ENCODE measurements at places on chromosomes 1 and 21.
A peak's percentile ranks its signal among the peaks of the same experiment; 100 is the strongest.

DNA sequence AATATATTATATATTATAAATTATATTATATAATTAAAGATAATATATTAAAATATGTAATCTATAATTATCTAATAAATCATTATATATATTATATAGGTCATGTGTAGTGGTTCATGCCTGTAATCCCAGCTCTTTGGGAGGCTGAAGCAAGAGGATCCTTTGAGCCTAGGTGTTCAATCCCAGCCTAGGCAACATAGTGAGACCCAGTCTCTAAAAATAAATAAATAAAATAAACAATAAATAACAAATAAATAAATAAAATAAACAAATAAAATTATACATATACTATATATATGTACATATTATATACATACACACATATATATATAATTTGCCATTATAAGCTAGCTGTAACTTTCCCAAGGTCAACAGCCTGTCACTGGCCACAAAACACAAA lies 277.7 kb downstream of the SETD4 start:
- H3K4me3 ChIP-seq = no peak overlapping the region
- no peaks in the 10 kb centered on the region for H3K27me3 ChIP-seq
- DNase-seq = no peak
- H3K4me1 ChIP-seq = no peaks in the 10 kb centered on the region
- H3K36me3 ChIP-seq = no peaks in the 10 kb centered on the region

- no peaks in the 10 kb centered on the region for H3K27me3 ChIP-seq
- H3K4me1 ChIP-seq = no peaks in the 10 kb centered on the region
- no peak overlapping the region for H3K4me3 ChIP-seq
- H3K27ac ChIP-seq = no peak overlapping the region
Measured at GRCh38 chr1:1291548-1292441, 11.6 kb downstream of the SCNN1D start.

GRCh38 chr1:24932725-24933294 lies 2.7 kb upstream of the RUNX3 start:
- peak; percentile 22 for DNase-seq
- peaks cover 45% of the 10 kb centered on the region for H3K4me1 ChIP-seq
- no peaks in the 10 kb centered on the region for H3K36me3 ChIP-seq
- no peak overlapping the region for H3K4me3 ChIP-seq
- no peak overlapping the region for H3K27ac ChIP-seq
- no peaks in the 10 kb centered on the region for H3K27me3 ChIP-seq

- H3K36me3 ChIP-seq = no peaks in the 10 kb centered on the region
- no peak for DNase-seq
- no peak overlapping the region for H3K27ac ChIP-seq
- no peak overlapping the region for H3K4me3 ChIP-seq
- no peaks in the 10 kb centered on the region for H3K27me3 ChIP-seq
Measured at GRCh38 chr21:44416193-44416592, 39.1 kb upstream of the LRRC3 start.

DNA sequence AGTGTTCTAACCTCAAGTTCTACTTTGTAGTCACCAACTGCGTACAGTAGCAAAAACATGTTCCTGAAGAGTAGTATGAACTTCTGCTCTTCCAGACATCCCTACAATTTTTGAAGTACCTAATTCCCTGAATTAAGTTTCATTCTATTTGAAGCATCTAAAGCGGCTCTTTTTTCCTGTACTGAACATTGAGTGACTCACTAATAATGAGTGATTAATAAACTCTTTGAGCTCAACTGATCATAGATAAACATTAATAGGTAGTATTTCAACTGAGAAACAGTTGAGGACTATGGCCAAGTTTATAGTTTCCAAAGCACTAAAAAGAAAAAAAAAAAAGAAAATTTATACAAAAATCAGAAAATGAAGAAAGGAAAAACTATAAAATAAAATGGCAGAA lies 683.1 kb downstream of the LTN1 start:
- H3K27ac ChIP-seq = no peak overlapping the region
- DNase-seq = no peak
- no peak overlapping the region for H3K4me3 ChIP-seq

DNA sequence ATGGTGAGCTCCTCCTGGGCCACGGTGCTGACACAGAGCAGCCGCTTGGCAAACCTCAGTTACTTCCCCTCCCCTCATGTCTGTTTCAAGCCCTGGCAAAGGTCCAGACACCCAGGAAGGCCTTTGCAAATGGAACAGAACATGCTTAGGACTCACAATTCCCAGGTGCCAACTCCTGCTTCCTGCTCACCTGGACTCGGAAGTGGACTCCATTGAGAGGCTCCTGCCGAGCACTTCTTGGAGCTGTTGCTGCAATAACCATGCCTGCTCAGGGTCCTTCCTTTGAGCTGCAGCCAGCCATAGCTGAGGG lies 10.7 kb downstream of the DCST2 start:
- H3K27ac ChIP-seq = no peak overlapping the region
- H3K36me3 ChIP-seq = no peaks in the 10 kb centered on the region
- H3K27me3 ChIP-seq = no peaks in the 10 kb centered on the region
- H3K4me1 ChIP-seq = peaks cover 8% of the 10 kb centered on the region

DNA sequence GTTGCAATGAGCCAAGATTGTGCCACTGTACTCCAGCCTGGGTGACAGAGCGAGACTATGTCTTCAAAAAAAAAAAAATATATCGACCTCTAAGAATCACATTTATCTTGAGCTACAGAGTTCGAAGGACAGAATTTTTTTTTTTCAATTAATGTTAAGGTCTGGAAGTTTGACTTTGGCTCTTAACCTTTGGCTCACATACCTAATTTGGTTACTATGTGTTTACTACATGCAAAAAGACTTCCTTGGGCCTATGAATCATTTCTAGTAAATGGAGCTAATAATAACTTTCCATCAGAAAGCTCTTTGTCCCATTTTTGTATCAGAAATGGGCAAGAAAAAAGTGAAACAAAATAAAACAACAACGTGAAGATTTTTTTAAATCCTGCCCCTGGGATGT lies 351.2 kb downstream of the SMYD3 start:
- H3K4me3 ChIP-seq = no peak overlapping the region
- H3K4me1 ChIP-seq = no peaks in the 10 kb centered on the region
- no peak for DNase-seq
- no peak overlapping the region for H3K27ac ChIP-seq
- no peaks in the 10 kb centered on the region for H3K27me3 ChIP-seq

DNA sequence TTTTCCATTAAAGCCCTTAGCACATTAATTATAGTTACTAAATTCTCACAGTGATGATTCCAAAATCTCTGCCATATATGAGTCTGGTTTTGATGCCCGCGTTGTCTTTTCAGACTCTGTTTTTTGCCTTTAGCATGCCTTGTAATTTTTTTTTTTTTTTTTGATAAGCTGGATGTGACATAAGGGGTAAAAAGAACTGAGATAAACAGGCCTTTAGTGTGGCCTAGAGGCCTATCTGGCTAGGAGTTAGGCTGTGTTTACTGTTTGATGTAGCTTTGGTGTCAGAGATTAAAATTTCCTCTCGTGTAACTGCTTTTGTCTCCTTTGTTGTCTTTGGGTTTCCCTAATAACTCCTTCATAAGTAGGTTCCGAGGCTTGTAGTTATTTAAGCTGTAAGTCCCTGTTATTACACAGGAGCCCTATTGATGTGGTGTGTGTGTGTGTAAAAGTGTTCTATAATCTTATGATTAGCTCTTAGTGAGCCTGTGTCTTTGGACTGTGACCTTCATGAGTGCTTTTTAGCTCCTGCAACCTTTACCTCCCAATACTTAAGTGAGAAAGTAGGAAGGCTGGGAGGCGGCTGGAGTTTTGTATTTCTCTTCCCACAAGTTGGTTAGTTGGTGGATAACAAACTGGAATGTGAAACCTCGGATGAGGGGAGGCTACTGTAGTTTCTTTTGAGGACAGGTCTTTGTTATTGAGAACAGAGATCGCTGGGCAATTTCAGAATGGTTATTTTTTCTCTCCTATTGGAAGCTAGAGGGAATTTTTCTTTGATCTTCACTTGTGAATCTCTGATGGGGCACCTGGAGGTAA lies 19.3 kb downstream of the HS2ST1 start:
- H3K27me3 ChIP-seq = no peaks in the 10 kb centered on the region
- no peak overlapping the region for H3K27ac ChIP-seq
- peak; percentile 3 for DNase-seq
- peaks cover 8% of the 10 kb centered on the region for H3K4me1 ChIP-seq
- H3K4me3 ChIP-seq = no peak overlapping the region
- H3K36me3 ChIP-seq = no peaks in the 10 kb centered on the region

GRCh38 chr1:228096416-228097332 lies 6.5 kb downstream of the C1orf35 start:
- DNase-seq = no peak
- no peaks in the 10 kb centered on the region for H3K27me3 ChIP-seq
- H3K4me3 ChIP-seq = no peak overlapping the region
- H3K36me3 ChIP-seq = peaks cover 46% of the 10 kb centered on the region

DNA sequence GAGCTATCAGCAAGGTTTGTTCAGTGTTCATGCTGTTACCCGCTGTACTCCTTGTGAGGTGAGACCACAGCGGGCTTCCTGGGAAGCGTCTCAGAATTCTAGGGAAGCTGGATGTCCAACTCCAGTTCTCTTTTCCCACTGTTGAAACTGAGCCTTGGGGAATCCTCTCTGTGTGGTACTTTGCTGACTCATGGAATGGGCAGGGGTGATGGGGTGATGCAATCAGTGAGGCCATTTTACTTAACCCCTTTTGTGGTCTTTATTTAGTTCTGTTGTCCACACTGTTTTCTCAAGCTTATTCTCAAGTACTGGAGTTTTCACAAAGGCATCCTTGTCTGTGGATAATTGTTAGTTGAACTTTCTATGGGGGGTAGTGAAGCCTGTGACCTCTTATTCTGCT lies 42.6 kb downstream of the ACKR1 start:
- H3K36me3 ChIP-seq = no peaks in the 10 kb centered on the region
- H3K4me1 ChIP-seq = no peaks in the 10 kb centered on the region
- no peaks in the 10 kb centered on the region for H3K27me3 ChIP-seq
- H3K4me3 ChIP-seq = no peak overlapping the region
- H3K27ac ChIP-seq = no peak overlapping the region

GRCh38 chr1:204562075-204562990 lies 46.1 kb downstream of the MDM4 start:
- peaks cover 20% of the 10 kb centered on the region for H3K36me3 ChIP-seq
- no peaks in the 10 kb centered on the region for H3K27me3 ChIP-seq
- DNase-seq = no peak
- no peak overlapping the region for H3K4me3 ChIP-seq

- H3K4me1 ChIP-seq = no peaks in the 10 kb centered on the region
- H3K4me3 ChIP-seq = no peak overlapping the region
- no peak overlapping the region for H3K27ac ChIP-seq
- peaks cover 45% of the 10 kb centered on the region for H3K36me3 ChIP-seq
Measured at GRCh38 chr1:3837200-3837599, 19.8 kb downstream of the CEP104 start.

DNA sequence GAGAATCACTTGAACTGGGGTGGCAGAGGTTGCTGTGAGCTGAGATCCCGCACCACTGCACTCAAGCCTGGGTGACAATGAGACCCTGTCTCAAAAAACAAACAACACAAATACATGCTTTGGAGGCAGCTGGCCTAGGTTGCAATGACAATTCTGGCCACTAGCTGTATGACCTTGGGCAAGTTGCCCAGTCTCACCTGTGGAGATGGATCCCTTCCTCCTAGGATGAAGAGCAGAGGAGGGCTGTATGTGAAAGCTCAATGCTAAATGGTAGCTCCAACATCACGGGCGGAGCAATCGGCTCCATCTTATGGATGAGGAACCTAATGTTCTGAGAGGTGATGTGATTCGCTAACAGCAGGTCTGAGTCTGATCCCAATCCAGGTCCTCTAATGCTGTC lies 20.6 kb downstream of the ADORA1 start:
- H3K27me3 ChIP-seq = no peaks in the 10 kb centered on the region
- no peak overlapping the region for H3K4me3 ChIP-seq
- H3K36me3 ChIP-seq = no peaks in the 10 kb centered on the region
- H3K27ac ChIP-seq = no peak overlapping the region
- no peak for DNase-seq
- H3K4me1 ChIP-seq = no peaks in the 10 kb centered on the region

GRCh38 chr1:180609643-180610555 lies 21.9 kb upstream of the XPR1 start:
- H3K27ac ChIP-seq = no peak overlapping the region
- no peaks in the 10 kb centered on the region for H3K36me3 ChIP-seq
- H3K27me3 ChIP-seq = no peaks in the 10 kb centered on the region
- no peaks in the 10 kb centered on the region for H3K4me1 ChIP-seq

GRCh38 chr1:169802888-169803287 lies 8.2 kb upstream of the METTL18 start:
- no peaks in the 10 kb centered on the region for H3K36me3 ChIP-seq
- H3K27ac ChIP-seq = no peak overlapping the region
- DNase-seq = no peak
- no peaks in the 10 kb centered on the region for H3K4me1 ChIP-seq

DNA sequence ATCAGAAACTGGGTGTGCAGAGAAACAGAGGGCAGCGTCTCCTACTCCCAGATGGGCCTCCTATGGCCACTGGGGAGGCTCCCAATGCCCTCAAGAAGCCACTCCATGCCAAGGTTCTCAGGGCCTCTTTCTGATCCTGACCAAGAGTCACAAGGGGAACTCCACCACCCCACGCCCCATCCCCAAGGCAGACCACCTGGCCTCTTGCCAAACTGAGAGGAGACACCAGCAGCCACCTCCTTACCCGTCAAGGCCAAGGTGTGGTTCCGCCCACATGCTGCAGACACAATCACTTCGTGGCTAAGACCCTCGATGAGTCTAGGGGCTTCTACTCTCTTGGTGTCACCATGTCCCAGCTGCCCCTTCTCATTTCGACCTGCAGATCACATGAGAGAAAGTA lies 17.0 kb downstream of the RCC2 start:
- no peaks in the 10 kb centered on the region for H3K27me3 ChIP-seq
- no peaks in the 10 kb centered on the region for H3K4me1 ChIP-seq
- DNase-seq = no peak
- H3K36me3 ChIP-seq = peaks cover 73% of the 10 kb centered on the region

DNA sequence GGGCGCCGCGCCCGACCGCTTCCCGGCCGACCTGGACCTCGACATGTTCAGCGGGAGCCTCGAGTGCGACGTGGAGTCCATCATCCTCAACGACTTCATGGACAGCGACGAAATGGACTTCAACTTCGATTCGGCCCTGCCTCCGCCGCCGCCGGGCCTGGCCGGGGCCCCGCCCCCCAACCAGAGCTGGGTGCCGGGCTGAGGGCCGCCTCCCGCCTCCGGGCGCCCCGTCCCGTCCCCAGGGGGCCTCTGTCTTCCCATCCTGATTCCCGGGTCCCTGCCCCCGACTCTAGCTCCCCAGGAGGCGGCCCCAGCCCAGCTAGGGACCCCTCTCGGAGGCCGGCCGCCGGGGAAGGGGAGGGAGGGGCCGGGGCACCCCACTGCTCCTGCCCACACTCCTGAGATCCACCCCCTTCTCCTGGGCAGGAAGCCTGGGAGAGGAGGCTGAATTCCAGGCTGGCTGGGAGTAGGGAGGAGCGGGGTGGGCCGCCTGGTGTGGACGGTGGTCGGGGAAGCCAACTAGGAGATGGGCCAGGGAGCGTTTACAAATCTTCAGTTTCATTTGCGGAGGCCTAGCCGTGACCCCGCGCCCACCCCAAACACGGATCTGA lies 21.4 kb downstream of the FOXO6 start:
- no peaks in the 10 kb centered on the region for H3K36me3 ChIP-seq
- H3K27ac ChIP-seq = no peak overlapping the region
- H3K27me3 ChIP-seq = peaks cover 6% of the 10 kb centered on the region
- H3K4me3 ChIP-seq = no peak overlapping the region
- peaks cover 20% of the 10 kb centered on the region for H3K4me1 ChIP-seq
